NCI-H187 (cell line): ENCODE measurements at places on chromosomes 11 and 22.

- no peak for DNase-seq
Measured at GRCh38 chr11:13672576-13673210, 4.2 kb downstream of the FAR1 start.

DNA sequence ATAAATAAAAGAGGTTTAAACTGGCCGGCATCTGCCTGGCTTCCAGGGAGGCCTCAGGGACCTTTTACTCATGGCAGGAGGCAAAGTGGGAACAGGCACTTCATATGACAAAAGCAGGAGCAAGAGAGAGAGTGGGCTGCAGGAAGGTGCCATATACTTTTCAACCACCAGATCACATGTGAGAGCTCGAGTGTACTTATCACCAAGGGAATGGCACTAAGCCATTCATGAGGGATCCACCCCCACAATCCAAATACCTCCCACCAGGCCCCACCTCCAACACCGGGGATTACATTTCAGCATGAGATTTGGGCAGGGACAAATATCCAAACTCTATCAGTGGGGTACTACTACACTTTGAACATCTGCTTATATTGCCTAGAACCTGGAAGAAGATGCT lies 126.5 kb downstream of the PARVA start:
- no peak for DNase-seq

GRCh38 chr11:121575250-121575962 lies 122.6 kb upstream of the SORL1-AS1 start:
- no peak for DNase-seq

- no peak for DNase-seq
Measured at GRCh38 chr11:63553759-63554158, 9.4 kb downstream of the PLAAT2 start.

DNA sequence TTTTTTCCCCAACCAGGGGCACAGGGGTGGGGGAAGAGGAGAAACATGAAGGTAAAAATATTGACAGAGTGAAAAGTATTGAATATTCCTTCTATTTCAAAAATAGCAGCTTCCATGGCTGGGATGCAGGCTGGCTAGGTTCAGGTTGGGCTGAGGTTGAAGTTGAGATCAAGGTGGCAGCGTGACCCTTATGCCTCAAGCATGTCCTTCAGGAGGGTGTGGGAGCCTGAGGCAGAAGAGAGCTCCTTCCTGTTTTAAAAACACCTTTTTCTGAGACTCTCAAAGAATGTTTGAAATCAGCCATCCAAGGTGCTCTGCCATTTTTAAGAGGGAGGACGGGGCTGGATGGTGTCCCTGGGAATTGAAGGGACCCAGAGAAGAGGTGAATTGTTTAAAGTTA lies 29.5 kb downstream of the TIMP3 start:
- DNase-seq, result no peak

DNA sequence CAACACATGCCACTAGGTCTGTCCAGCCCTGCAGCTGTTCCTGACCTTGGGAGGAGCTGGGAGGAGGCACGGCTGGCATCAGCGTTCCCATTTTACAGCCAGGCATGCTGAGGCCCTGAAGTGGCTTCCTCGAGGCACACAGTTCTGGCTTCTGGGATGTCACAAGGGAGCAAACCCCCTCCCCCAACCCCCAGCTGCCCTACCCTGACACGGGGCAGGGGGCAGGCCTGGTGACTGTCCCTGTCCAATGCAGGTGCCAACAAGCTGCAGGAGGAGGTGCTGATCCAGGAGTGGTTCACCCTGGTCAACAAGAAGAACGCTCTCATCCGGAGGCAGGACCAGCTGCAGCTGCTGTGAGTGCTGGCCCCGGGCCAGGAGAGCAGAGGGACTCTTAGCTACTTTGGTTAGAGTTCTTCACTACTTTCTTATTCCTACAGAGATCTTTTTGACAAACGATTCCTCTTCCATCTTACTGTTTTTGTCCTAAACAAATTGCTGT lies 5.3 kb downstream of the KCNK7 start:
- no peak for DNase-seq

GRCh38 chr22:45324311-45324711 lies 14.6 kb downstream of the FAM118A start:
- DNase-seq, result no peak
